ENCODE measurements at places on chromosomes 12 and 14. TPM values are rescaled to one million over a fixed set of nuclear protein-coding genes. Genes with fewer than 3 reads are reported as not detected.

OR10G2 gene
- 0.24 TPM for total RNA-seq

RPL10L gene
- not detected for total RNA-seq

MYF5 gene
- total RNA-seq: not detected

SUPT16H gene
- total RNA-seq: 162 TPM

HOXC10 gene
- not detected for total RNA-seq

SRRM4 gene
- not detected for total RNA-seq

PLD4 gene
- total RNA-seq: 0.10 TPM

KRT80 gene
- total RNA-seq: not detected

LALBA gene
- total RNA-seq: not detected

- no peak overlapping the region for H3K4me3 ChIP-seq
- H3K4me1 ChIP-seq: peaks cover 7% of the 10 kb centered on the region
- DNase-seq: no peak
- H3K27me3 ChIP-seq: no peaks in the 10 kb centered on the region
Observed at GRCh38 chr14:52222901-52223300, 44.6 kb upstream of the PTGDR start.

GRCh38 chr12:52091869-52092268 is 12.4 kb downstream of the SMIM41 start:
- H3K27me3 ChIP-seq: peaks cover 38% of the 10 kb centered on the region
- no peak for DNase-seq
- no peaks in the 10 kb centered on the region for H3K4me1 ChIP-seq
- no peak overlapping the region for H3K4me3 ChIP-seq
- no peak overlapping the region for H3K27ac ChIP-seq

GRCh38 chr12:74889563-74890236 is 319.9 kb downstream of the KCNC2 start:
- no peaks in the 10 kb centered on the region for H3K27me3 ChIP-seq
- no peak overlapping the region for H3K27ac ChIP-seq
- H3K4me1 ChIP-seq: peaks cover 10% of the 10 kb centered on the region

GRCh38 chr12:104571328-104571727 is 114.6 kb downstream of the CHST11 start:
- H3K27me3 ChIP-seq: no peaks in the 10 kb centered on the region
- no peak overlapping the region for H3K4me3 ChIP-seq
- peaks cover 28% of the 10 kb centered on the region for H3K36me3 ChIP-seq
- no peak for DNase-seq
- no peak overlapping the region for H3K27ac ChIP-seq

- no peak overlapping the region for H3K27ac ChIP-seq
- DNase-seq: no peak
- no peak overlapping the region for H3K4me3 ChIP-seq
- H3K27me3 ChIP-seq: no peaks in the 10 kb centered on the region
- peaks cover 10% of the 10 kb centered on the region for H3K36me3 ChIP-seq
Observed at GRCh38 chr12:106329231-106329982, 26.9 kb downstream of the TCP11L2 start.

GRCh38 chr12:1510056-1510812 is 84.1 kb downstream of the FBXL14 start:
- peaks cover 8% of the 10 kb centered on the region for H3K4me1 ChIP-seq
- no peaks in the 10 kb centered on the region for H3K36me3 ChIP-seq
- H3K27ac ChIP-seq: no peak overlapping the region
- H3K27me3 ChIP-seq: peaks cover 32% of the 10 kb centered on the region
- no peak for DNase-seq
- H3K4me3 ChIP-seq: no peak overlapping the region

DNA sequence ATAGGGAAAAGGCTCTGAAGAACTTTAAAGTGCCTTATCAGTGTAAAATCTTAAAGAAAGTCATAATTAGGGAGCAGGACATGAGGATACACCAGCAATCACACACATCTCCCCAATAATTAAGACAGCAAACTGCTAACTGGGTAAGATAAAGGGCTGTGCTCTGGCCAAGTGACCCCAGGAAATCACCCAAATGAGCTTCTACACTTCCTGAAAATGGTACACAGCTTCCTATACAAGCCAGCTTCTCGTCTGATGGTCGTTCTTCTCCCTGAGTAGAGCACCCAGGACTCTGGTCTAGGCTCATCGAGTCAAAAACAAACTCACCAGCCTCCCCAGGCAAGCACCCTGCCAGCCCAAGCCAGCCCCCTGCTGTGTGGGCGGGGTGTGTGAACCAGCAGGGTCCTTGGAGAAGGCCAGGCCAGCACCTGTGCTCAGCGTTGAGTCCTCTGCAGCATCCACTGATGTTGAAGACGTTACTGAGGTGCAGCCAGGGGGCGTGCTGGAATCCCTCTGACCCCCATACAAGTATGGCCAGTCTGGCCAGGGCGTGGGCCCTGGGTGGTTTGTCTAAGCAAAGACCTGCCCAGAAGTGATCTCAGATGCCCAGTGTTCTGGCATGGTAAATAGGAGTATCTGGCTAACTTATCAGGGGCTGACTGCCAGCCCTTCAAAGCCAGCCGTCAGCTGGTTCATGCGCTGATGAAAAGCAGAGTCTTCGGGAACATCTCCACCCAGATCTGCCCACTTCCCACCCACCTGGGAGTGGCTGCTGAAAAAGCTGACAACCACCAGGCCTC is 41.4 kb downstream of the ACTN1 start:
- DNase-seq: no peak
- no peaks in the 10 kb centered on the region for H3K27me3 ChIP-seq
- H3K4me1 ChIP-seq: no peaks in the 10 kb centered on the region
- no peak overlapping the region for H3K27ac ChIP-seq
- no peak overlapping the region for H3K4me3 ChIP-seq
- no peaks in the 10 kb centered on the region for H3K36me3 ChIP-seq

DNA sequence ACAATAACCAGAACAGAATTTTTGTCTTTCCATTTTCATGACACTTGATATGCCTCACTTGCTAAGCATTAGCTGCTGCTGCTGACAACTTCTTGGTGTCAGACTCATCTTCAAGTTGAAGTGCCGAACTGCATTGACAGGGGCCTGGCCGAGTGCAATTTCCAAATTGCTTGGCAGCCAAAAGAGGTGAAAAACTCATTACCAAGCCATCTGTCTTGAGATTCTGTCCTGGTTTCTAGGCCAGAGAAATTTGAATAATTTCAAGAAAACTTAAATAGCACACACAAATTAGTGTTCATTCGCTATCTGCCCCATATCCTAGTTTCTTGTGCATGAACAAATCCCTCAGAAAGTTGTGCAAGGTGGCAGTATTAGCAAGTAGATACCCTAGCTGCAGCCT is 165.3 kb upstream of the RASSF8 start:
- H3K27me3 ChIP-seq: peaks cover 2% of the 10 kb centered on the region
- DNase-seq: no peak

DNA sequence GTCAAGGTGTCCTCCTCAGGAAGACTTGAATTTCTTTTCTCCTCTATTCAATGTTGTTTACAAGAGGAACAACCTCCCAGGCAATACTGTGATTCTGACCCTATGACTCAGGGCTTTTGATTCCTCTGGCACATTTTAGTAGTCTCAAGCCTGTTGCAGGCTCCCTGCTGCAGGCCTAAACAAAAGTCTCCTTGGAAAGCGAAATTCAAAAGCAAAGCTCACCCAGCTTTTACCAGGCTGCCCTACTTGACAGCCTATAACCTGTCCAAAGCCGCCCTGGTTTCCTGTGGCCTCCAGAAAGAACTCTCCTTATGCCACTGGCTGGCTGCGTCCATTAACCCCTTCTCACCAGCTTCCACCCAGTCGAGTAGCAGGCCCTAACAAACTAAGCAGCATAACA is 11.6 kb downstream of the FGD6 start:
- peaks cover 15% of the 10 kb centered on the region for H3K4me1 ChIP-seq
- H3K27me3 ChIP-seq: peaks cover 6% of the 10 kb centered on the region
- H3K4me3 ChIP-seq: no peak overlapping the region
- H3K36me3 ChIP-seq: no peaks in the 10 kb centered on the region
- no peak overlapping the region for H3K27ac ChIP-seq

DNA sequence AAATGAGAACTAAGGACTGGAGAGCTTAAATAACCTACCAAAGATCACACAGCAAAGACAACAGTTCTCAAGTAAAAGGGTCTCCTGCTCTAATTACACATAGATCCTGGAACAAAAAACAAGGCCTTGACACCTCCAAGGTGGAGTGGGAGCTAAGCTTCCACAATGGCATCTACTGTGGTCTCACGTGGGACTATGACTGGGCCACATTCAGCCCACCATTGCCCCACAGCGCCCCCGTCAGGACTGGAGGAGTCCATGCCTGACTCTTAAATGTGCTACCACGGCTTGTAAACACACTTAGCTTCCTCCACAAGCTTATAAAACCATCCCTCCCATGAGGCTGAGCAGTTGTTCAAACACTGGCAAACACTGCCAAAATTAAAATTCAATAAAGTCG is 88.5 kb downstream of the GCH1 start:
- H3K27me3 ChIP-seq: no peaks in the 10 kb centered on the region
- H3K4me1 ChIP-seq: no peaks in the 10 kb centered on the region
- no peak overlapping the region for H3K4me3 ChIP-seq
- no peaks in the 10 kb centered on the region for H3K36me3 ChIP-seq
- no peak overlapping the region for H3K27ac ChIP-seq

- H3K4me3 ChIP-seq: no peak overlapping the region
- peaks cover 3% of the 10 kb centered on the region for H3K27me3 ChIP-seq
- no peaks in the 10 kb centered on the region for H3K4me1 ChIP-seq
- no peaks in the 10 kb centered on the region for H3K36me3 ChIP-seq
- no peak for DNase-seq
- no peak overlapping the region for H3K27ac ChIP-seq
Observed at GRCh38 chr12:128994856-128995255, 141.6 kb downstream of the GLT1D1 start.

- no peak overlapping the region for H3K4me3 ChIP-seq
- no peaks in the 10 kb centered on the region for H3K27me3 ChIP-seq
- H3K4me1 ChIP-seq: no peaks in the 10 kb centered on the region
- no peak overlapping the region for H3K27ac ChIP-seq
Observed at GRCh38 chr14:45893127-45893526, 640.1 kb upstream of the MIS18BP1 start.

DNA sequence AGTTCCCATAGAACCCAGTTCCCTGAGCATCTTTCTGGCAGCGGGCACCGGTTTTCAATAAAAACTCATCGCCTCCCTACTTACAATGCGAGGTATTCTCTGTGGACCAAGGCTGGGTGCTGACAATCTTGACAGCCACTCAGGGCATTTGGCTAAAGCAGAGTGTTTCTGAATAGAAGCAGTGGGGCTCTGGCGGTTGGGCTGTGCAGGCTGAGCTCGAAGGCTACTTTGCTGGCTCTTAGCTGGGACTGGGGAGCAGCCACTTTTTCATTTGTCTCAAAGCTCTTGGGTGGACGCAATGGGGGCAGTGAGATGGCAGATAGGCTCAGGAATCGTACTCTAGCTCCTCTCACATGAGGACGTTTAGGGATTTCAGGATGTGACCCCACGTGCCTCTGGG is 151.8 kb downstream of the UNC79 start:
- no peak for DNase-seq
- H3K27ac ChIP-seq: no peak overlapping the region
- H3K27me3 ChIP-seq: no peaks in the 10 kb centered on the region
- no peak overlapping the region for H3K4me3 ChIP-seq
- no peaks in the 10 kb centered on the region for H3K36me3 ChIP-seq

DNA sequence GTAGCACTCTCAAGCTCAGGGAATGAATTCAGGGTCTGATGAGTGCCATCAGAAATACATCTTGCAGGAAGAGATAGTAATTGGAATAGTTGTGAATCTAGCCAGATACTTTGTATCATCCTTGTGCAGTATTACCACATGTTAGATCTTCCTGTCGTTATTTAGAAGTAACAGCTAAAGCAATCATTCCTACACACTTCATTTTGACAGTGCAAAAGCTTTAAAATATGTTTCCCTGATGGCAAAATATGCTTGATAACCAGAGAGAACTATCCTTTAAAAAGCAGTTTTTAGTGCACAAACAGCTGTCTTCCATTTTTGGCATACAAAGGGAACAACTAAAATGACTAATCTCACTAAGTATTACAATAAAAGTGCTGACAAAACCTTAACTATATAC is 149.5 kb upstream of the SLC38A2 start:
- H3K27me3 ChIP-seq: no peaks in the 10 kb centered on the region
- peaks cover 73% of the 10 kb centered on the region for H3K4me1 ChIP-seq
- no peak for DNase-seq
- H3K4me3 ChIP-seq: peak overlapping the region; percentile 32
- H3K36me3 ChIP-seq: peaks cover 22% of the 10 kb centered on the region
- H3K27ac ChIP-seq: peak overlapping the region; percentile 57

- H3K36me3 ChIP-seq: no peaks in the 10 kb centered on the region
- peaks cover 16% of the 10 kb centered on the region for H3K4me1 ChIP-seq
- H3K27ac ChIP-seq: no peak overlapping the region
- no peak overlapping the region for H3K4me3 ChIP-seq
- peaks cover 53% of the 10 kb centered on the region for H3K27me3 ChIP-seq
- no peak for DNase-seq
Observed at GRCh38 chr14:75268633-75269550, 9.7 kb upstream of the FOS start.

- H3K36me3 ChIP-seq: peaks cover 5% of the 10 kb centered on the region
- H3K27me3 ChIP-seq: peaks cover 5% of the 10 kb centered on the region
- peaks cover 13% of the 10 kb centered on the region for H3K4me1 ChIP-seq
- H3K27ac ChIP-seq: no peak overlapping the region
Observed at GRCh38 chr12:9334041-9334692, 126.0 kb upstream of the PZP start.

- H3K4me3 ChIP-seq: no peak overlapping the region
- peaks cover 6% of the 10 kb centered on the region for H3K27me3 ChIP-seq
- no peaks in the 10 kb centered on the region for H3K4me1 ChIP-seq
- H3K27ac ChIP-seq: no peak overlapping the region
- DNase-seq: no peak
Observed at GRCh38 chr12:76940671-76941445, 62.0 kb upstream of the CSRP2 start.

DNA sequence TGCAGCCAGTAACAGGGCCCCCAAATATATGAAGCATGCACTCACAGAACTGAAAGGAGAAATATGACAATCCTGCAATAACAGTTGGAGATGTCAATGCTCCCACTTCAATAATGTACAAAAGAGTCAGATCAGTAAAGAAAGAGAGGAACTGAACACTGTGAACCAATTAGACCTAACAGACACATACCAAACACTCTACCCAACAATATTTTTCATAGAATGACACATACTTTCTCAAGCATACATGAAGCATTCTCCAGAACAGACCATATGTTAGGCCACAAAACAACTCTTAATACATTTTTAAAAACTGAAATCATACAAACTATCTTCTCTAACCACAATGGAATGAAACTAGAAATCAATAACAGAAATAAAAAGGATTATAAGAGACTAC is 80.2 kb downstream of the ELK3 start:
- H3K4me3 ChIP-seq: no peak overlapping the region
- H3K27ac ChIP-seq: peak overlapping the region; percentile 1
- no peaks in the 10 kb centered on the region for H3K27me3 ChIP-seq
- peaks cover 37% of the 10 kb centered on the region for H3K36me3 ChIP-seq

DNA sequence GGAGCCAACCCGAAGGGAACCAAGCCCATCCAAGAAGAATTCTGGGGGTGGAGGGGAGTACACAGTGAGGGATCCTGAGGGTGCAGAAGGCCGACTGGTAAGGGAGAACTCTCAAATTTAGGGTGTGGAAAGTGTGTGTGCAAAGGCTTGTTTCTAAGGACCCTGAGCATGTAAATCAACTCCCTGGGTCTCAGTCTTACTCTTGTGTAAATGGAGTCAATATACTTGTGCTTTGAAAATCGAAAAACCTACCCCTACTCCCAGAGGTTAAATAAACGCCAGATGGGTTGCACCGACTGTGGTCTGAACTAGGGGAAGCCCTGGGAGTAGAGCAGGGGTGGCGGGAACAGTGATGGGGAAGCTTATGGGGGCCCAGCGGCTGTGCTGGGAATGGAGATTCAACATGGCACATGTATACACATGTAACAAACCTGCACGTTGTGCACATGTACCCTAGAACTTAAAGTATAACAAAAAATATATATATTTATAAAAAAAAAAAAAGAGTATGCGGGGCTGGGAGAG is 6.0 kb downstream of the B4GALNT1 start:
- DNase-seq: no peak
- no peak overlapping the region for H3K27ac ChIP-seq
- H3K27me3 ChIP-seq: peaks cover 89% of the 10 kb centered on the region
- H3K4me1 ChIP-seq: peaks cover 3% of the 10 kb centered on the region

All from activated T-helper 1 cell treated with anti-CD3 and anti-CD28 coated beads, Interleukin-12 subunit alpha, Interleukin-12 subunit beta, Interleukin-2, Interleukin-4 antibody, amounts not matched to agents 30 ng/mL and 10 ng/mL and 1 ng/mL, durations not matched to agents 14 hours and 24 hours and 36 hours (primary cell).